Thyroid gland (tissue), 4 donors: ENCODE measurements at places on chromosomes 5 and 9. TPM values are rescaled to one million over a fixed set of nuclear protein-coding genes. Genes with fewer than 3 reads are reported as not detected.

- H3K27ac ChIP-seq, result no peak overlapping the region
- no peaks in the 10 kb centered on the region for H3K27me3 ChIP-seq
- DNase-seq, result no peak
- no peaks in the 10 kb centered on the region for H3K4me1 ChIP-seq
Measured at GRCh38 chr9:5518171-5518936, 8.0 kb downstream of the PDCD1LG2 start.

- H3K4me1 ChIP-seq, result no peaks in the 10 kb centered on the region
- no peaks in the 10 kb centered on the region for H3K36me3 ChIP-seq
- no peak overlapping the region for H3K27ac ChIP-seq
- no peak overlapping the region for H3K4me3 ChIP-seq
- H3K27me3 ChIP-seq, result no peaks in the 10 kb centered on the region
Measured at GRCh38 chr5:100828071-100828897, 74.8 kb downstream of the ST8SIA4 start.

The ADAMTS16 gene
- total RNA-seq, result 0.11 TPM

The EFNA5 gene
- total RNA-seq, result 5.7 TPM

The IRX1 gene
- 0.81 TPM for total RNA-seq
